ENCODE measurements at places on chromosomes 4 and X.
A peak's percentile ranks its signal among the peaks of the same experiment; 100 is the strongest.

DNA sequence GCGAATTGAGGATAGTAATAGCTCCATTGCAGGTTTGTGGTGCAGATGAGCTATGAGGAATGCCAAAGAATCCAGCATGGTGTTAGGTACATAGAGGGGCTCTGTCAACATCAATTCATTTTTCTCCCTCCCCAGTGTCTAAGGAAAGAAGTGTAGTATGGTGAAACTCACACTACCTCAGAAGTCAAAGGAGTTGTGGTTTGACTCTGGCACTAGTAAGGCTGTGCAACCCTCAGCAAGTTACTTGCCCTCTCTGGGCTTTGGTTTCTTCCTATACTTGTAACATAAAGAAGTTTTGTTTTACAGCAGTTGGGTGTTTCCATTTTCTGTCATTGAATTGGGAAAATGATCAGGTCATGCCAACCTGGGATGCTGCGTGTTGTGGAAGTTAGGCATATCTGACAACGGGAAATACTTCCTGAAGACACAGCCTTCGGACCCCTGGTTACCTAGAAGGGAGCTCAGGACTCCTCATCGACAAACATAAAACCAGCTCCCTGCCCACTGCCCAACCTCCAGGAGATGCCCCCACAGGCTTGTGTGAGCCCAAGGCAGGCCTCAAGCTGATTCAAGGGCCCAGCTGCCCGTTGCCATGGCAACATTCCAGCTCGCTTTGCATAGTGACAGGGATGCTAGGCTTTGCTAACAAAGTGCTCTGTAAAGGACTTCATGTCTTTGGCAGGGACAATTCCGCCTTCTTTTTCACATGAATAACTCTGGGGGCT, 71.4 kb downstream of the RTL5 start:
- DNase-seq: no peak

DNA sequence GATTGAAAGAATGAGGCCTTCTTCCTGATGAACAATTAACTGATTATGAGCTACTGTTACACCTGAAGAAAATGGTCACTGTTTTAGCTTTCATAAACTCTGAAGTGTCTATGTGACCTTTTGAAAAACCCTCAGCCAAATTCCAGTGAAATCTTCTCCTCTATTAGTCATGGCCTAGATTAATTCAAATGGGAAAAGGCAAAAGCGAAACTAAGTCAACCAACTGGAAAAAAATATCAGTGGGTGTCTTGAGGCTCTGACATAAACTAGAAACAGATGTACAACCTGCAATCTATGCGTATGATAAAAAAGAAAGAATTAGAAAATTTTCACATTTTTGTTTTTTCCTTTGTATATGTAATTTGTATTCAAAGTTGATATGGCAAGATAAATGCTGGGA, 169.4 kb upstream of the BANK1 start:
- DNase-seq: no peak

- no peak for DNase-seq
Measured at GRCh38 chr4:174118171-174118570, 165.3 kb downstream of the FBXO8 start.

DNA sequence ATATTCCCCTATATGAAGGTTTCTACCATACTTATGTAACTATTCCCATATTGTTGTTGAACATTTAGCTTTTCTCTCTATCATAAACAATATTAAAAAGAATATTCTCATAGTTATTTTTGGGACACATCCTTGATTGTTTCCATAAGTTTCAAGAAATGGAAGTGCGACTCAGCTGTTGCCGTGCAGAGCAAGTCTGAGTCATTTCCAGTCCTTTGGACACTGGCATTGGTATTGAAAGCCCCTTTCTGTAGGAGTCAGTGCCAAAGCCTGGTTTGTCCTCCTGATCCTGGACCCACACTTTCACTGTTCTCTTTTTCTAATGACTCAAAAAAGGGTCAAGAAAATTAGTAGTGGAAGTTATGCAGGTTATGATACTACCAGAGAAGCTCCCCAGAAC, 108.3 kb upstream of the DIAPH2 start:
- DNase-seq: no peak

GRCh38 chr4:124401606-124402005, 310.9 kb downstream of the ANKRD50 start:
- DNase-seq: no peak

GRCh38 chr4:472881-473569, 25.9 kb downstream of the ZNF721 start:
- no peak for DNase-seq

DNA sequence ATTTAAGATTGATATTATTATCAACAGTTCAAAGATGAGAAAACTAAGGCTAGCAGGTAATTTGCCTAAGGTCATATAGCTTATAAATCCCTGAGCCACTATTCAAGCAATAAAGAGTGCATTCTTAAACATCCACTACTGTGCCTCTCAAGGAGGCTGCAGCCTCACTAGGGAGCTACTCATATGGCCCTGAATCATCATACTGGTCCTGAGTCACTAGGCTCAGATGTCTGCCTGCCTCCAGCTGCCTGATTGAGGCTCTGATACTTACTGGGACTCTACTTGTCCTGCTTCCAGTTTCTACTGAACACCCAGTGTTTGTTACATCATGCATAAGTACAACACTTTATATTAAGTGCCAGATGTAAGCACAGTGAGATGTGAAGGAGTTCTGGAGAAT, 110.7 kb downstream of the AASDH start:
- DNase-seq: no peak

DNA sequence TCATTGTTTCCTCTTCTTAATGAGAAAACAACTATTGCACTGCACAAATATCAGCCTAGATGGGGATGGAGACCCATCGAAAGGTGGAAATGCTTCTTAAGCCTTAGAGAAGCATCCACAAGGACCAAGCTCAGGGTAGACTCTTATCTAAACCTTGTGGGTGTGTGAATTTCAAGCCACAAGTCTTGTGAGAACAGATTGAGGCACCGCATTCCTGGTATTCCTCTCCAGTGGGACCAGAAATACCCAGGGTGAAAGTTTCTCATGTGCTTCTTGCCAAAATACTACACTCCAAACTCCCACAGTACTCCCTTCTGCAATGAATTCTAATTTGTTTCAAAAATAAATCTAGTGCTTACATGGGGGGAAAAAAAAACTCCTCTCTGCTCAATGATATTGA, 375.6 kb downstream of the PDGFC start:
- DNase-seq: peak; percentile 51

GRCh38 chr4:91345632-91346031, 958.1 kb upstream of the GRID2 start:
- DNase-seq: no peak

GRCh38 chrX:40031911-40032310, 65.8 kb downstream of the BCOR start:
- no peak for DNase-seq

GRCh38 chrX:6917666-6918065, 229.8 kb upstream of the STS start:
- DNase-seq: no peak

DNA sequence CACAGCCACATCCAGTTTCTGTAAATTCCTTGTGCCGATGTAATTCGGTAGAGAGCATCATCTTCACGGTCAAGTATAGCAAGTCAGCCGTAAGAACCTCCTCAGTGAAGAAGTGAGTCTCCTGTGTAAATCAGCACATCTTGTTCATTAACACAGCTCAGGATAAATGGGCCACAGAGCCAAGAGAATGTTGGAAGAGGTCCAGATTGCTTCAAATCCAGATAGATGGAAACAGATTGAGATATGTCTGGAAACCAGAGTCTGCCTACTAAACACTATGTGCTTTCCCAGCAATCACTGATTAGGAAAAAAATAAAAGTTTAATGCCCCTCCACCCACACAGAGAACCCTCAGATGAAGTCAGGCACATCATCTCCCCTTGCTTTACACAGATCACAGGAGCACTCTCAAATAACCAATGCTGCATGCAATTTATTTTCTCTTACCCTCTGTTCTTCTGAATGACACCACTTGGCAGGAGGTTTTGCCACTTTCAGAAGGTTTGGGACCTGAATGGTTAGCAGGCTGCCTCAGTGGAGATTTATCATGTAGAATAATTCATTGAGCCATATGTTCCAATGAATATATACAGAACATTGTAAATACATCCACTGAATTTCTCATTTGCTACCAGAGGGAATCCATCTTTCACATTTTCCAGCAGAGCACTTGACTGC, 357.7 kb downstream of the C4orf33 start:
- no peak for DNase-seq

DNA sequence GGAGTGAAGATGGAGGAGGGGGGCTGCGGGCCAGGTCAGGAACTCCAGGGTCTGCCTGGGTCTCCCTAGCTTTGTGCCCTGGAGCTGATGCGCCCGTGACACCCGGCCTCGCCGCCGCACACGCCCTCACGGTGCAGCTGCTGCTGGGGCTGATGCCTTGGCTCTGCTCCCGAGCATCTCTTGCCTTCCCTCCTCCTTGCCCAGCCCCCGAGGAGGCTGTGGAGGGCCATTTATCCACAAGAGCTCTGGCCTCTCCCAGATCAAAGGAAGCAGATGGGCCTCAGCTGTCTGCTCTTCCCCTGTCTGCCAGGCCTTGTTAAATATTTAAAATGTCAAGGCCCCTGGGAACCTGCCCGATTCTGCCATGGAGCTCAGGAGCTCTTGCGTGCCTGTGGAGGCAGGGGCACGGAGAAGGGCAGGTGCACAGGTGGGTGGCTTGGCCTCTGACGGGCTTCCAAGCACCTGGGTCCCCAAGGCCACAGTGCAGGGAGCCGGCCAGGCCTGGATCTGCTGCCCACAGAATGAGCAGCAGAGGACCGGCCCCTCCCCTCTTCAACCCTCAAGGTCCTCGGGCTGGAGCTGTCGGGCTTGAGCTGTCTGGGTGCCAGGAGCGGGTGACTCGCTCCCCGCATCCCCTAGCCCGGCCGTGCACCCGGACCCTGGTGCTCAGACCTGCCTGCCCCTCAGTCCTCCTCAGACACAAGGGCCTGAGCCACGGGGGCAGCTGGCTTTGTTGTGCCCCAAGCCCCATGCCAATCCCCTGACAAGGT, 20.3 kb downstream of the ATP2B3 start:
- DNase-seq: no peak

DNA sequence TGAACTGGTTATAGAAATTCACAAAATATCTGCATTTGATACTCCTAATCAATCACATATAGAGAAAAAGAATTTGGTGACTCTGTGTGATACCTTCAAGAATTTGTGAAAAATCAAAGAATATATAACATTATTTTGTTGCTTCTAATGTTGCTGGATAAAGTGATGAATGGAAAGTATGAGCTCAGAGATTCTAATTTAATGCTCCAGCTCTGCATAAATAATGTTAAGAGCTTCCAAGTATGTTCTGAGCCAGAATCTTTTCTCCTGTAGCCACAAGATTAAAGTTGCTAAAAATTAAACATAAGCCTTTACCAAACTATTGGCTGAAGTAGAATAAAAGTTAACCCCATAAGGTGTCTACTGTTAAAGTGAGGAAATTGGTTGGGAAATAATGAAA, 294.7 kb upstream of the CT83 start:
- no peak for DNase-seq

DNA sequence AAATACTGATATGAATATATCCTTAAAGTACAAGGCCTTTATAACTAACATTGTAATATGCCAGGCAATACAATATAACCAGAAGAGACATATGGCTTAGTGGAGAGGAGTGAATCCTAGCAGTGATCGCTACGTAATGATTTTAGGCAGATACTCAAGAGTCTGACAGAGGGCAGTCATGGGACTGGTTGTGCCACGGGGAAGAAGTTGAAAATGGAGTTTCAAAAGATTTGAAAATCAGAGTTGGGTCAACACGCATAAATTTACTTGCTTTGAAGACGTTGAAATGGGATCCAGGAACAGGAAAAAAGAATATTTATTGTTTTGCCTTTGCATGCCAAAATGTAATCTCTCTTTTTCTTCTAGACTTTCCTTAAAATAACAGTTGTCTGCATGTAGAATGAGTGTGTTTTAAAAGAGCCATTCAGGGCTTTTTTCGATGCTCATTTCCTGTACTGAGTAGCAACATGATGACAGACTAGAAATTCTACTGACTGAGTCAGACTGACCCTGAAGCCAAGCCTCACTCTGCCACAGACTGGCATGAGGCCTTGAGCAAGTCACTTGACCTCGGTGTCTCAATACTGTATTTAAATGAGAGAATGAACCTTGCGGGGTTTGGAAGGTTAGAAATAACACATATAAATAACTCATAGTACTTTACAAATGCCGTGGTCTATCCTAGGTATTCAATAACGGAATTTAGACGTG, 8.1 kb upstream of the SMS start:
- no peak for DNase-seq

DNA sequence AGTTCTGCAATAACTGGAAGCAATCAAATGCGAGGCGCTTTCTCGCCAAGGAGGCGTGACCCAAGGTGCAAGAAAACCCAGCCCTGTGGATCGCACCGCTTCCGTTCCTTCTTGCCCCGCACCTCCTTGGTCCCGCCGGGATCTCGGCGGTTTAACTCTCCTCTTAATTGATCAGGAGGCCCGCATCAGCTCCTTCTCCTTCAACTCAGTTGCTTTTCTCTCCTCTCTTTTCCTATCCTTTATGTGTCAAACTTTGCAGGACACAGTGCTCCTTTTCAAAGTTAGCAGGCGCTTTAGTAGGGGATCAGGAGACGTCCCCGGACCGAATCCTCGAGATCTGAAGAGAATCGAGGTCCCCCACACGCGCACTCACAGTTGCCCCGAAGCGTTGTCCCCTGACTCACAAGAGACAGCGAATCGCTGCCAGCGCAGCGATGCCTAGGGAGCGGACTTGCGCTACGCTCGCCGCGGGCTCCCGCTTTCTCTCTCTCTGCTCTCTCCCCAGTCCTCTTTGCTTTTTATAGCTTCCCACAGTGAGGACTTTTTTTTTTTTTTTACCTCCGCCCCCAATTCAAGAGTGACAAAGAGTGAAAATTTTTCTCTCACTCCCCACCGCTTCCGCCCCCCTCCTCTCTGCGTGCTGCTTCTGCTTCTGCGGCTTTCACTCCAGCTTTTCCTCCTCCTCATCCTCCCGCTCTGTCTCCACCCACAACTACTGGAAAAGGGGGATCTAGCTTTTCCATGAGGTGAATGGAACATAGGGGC, at the start of gene DKK2:
Gene DKK2, minus strand, starts transcription at position 495 of the 765 bp plus-strand sequence. CDS start 722 bp downstream, outside the sequence.
- no peak for DNase-seq

Data from HS-27A (cell line).